ENCODE measurements at places on chromosomes 6 and 20.

DNA sequence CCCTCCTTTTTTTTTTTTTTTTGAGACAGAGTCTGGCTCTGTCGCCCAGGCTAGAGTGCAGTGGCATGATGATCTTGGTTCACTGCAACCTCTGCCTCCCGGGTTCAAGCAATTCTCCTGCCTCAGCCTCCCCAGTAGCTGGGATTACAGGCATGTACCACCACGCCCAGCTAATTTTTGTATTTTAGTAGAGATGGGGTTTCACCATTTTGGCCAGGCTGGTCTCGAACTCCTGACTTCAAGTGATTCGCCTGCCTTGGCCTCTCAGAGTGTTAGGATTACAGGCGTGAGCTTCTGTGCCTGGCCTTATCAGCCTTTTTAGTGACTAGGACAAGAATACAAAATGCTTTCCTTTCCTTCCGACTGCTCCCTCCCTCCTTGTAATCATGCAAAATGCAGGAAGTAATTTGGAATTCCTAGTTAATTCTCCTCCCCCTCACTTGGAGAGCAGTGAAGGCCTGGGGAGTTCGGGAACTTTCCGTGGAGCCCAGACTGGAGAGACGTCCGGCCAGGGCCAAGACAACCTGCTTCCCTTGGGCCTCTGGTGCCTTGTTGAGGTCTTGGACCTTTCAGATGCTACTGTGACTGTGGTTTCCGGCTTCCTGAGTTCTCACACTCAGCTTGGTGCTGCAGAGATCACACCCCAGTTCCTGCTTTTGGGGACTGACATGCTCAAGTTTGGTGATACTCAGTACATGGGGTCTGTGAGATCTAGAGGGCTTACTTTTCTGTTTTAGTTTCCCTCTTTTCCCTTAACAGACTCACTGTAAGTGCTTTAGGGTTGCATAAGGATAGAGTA lies 3.9 kb upstream of the PHF20 start:
- DNase-seq = no peak

- no peak for DNase-seq
Measured at GRCh38 chr6:169212436-169212835, 41.2 kb downstream of the THBS2 start.

- DNase-seq = no peak
Measured at GRCh38 chr6:43983632-43984031, 143.6 kb downstream of the MRPL14 start.

- no peak for DNase-seq
Measured at GRCh38 chr6:116507324-116507723, 4.1 kb upstream of the CALHM5 start.

All from fibroblast of the conjunctiva (primary cell).